SK-N-DZ (cell line): ENCODE measurements at places on chromosomes 7 and 10.

GRCh38 chr7:129616530-129616929, 5.0 kb downstream of the NRF1 start:
- no peak for DNase-seq

GRCh38 chr10:94103801-94104221, 110.1 kb downstream of the PLCE1 start:
- no peak for DNase-seq

DNA sequence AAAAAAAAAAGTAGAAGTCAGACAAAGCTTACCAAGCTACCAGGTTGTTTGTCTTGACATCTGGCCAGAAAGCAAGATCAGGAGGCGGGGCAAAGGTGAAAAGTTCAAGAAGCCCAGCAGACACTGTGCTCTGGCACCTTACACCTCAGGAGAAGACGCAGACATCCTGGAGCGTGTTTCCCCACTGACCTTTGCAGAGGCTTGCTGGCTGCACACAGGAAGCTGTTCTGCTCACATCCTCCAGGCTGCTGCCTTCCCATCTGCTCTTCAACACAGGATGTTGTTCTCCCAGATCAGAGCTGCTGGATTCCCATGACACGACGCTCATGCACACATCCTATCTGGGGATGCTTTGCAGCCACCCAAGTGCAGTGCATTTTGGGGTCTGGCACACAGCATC, 174.4 kb upstream of the KIAA1217 start:
- no peak for DNase-seq

GRCh38 chr7:117937049-117937752, 64.0 kb upstream of the CTTNBP2 start:
- no peak for DNase-seq

- DNase-seq, result no peak
These were observed 38.0 kb downstream of the ZCCHC24 start for GRCh38 chr10:79407423-79407796.

DNA sequence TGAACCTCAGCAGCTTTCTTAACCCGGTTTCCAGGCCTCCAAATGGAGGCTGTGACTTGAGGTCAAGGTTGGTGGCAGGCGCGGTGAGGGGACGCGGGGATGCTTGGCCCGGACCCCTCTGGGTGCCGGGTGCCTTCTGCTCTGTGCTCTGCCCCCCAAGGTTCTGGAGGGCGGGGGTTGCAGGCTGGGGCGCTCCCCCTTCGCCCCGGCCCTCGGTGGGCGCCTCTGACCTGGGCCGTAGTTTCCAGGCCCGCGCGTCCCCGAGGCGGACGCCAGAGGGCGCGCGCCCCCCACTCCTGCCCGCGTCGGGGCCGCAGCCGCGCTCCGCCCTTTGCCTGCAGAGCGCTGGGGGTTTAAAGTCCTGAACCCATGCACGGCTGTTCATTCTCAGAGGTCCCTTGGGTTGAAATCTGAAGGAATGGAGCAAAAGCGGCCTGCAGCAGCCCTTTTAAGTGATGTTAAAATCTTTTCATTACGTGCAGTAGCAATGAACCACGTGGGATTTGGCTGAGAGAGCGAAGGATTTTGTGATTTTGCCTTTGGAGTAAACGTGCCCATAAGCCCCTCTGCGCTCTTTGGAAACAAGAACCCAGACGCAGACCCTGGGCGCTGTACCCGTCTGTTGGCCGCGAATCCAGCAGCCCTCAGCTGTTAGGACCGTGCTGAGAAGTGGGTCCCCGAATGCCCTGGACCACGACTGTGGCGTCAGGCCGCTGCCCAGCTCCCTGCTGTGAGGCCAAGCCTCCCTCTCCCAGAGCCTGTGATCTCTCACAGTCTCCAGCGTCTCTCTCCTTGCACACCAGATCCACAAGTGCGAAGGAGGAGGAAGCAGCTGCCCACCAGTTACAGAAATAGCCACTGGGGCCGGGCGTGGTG, 135.0 kb downstream of the ACTR3B start:
- DNase-seq, result peak; percentile 38

DNA sequence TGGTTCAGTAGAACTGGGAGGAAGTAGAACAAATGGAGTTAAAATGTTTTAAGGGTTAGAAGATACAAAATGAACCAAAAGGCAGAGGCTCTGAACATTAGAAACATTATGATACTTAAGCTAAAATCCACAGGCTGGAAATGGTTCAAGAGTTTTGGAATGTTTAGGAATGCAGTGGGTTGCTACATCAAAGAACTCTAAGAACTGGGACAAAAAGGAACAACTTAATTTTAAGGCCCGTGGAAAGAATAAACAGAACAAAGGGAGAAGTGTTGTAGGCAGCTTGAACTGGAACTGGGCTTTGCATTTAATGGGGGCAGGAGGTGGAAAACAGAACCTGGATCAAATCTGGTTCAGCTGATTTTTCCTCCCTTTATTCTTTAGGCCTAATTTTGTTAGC, 3.5 kb upstream of the C7orf25 start:
- no peak for DNase-seq

DNA sequence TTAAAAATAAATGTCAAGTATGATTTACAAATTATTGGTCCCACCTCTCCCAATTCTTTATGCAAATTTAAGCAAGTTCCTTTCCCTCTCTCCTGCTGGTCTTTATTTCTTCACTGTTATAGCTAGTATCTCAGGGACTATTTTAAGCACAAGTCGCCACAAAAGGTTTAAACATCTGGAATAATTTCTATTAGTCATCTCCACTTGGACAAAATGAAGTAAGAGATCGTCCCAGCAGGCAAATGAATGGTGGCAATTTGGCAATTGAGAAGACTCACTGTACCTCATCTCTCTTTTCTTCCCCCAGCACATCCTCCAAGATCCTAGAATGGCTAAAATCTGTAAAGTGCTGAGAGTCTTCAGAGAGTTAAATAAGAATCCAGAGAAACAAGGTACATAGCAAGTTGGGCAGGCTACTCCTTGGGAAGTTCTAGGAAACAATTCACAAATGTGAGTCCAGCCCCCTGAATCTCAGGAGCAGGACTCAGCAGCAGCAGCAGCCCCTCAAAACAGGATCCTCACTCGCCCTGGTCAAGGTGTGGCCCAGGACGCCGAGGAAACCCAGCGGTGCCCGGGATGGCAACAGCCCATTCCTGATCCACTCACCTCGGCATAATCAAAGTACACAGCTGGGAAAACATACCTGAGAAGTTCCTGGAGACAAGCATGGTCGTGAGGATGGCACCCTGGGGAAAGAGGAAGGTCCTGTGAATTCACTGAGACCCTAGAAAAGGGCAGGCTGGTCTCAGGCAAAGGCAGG, 30.3 kb upstream of the NDST2 start:
- no peak for DNase-seq

DNA sequence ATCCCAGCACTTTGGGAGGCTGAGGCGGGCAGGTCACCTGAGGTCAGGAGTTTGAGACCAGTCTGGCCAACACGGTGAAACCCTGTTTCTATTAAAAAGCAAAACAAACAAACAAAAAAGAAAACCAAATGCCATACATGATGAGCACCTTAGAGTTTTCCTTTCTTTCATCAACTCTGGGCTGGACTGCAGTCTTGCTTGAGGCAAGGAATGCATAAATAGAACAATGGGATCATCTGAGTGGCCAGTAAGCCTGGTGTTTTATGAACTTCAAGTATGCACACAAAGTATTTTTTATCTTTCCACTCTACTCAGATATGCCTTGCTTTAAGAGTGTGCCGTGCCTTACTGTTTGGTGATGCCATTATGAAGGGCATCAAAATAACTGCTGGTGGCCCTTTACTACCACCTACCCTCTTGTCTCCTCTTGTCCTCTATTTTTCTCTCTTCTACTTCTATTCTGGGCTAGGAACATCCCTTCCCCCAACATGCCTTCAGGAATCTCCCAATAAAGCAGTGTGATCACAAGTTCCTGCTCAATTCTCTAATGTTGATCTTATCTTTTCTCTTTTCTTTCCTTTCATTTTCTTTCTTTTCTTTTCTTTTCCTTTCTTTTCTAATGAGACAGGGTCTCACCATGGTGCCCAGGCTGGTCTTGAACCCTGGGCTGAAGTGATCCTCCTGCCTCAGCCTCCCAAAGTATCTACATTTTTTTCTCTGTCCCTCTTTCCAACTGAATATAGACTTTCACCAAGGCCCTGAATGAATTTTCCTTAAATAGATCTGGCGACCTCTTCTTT, 10.2 kb downstream of the SCD start:
- no peak for DNase-seq

GRCh38 chr10:63504145-63504881, 16.9 kb upstream of the REEP3 start:
- DNase-seq, result no peak

GRCh38 chr10:33612551-33612950, 278.1 kb upstream of the NRP1 start:
- no peak for DNase-seq

- no peak for DNase-seq
These were observed 457.2 kb downstream of the ARL4A start for GRCh38 chr7:13144673-13145072.

GRCh38 chr10:29926693-29927048, 132.7 kb downstream of the JCAD start:
- DNase-seq, result no peak

DNA sequence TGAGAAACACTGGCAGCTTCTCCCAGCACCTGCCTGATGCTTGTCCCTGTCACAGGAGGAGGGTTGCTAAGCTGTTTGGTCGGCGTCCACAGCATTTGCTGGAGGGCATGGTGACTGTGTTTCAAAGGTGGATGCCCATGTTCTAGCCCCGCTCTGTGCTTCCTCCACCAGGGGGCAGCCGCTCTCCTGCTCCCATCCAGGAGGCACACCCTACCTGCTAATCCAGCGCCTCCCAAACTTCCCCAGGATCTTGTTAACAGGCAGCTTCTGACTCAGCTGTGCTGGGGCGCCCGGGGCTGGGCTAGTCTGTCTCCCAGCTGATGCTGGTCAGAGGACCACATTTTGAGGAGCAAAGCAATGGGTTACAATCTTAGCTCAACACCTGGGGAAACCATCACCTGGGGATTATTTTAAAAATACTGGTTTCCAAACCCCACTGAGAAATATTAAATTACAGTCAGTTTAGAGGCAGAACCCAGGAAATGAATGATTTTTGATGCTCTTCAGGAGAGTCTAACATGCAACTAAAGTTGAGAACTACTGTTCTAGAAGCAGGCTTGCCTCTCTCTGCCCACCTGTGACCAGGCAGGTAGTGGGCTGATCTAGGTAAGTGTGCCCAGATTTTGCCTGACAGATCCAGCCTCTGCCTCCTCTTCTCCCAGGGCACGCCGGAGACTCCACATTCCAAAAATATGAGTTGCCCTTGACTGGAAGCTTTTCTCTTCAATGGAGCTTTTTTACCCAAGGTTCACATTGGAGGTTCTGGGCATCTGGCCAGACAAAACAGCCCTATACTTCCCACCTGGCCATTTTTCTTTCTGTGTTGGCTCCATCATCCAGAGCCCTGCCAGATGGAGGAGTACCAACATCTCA, 92.7 kb upstream of the GPR26 start:
- peak; percentile 48 for DNase-seq

- no peak for DNase-seq
These were observed 553.4 kb upstream of the POM121L12 start for GRCh38 chr7:52482076-52482475.

- no peak for DNase-seq
These were observed 619.0 kb downstream of the ANKRD7 start for GRCh38 chr7:118843456-118843855.

DNA sequence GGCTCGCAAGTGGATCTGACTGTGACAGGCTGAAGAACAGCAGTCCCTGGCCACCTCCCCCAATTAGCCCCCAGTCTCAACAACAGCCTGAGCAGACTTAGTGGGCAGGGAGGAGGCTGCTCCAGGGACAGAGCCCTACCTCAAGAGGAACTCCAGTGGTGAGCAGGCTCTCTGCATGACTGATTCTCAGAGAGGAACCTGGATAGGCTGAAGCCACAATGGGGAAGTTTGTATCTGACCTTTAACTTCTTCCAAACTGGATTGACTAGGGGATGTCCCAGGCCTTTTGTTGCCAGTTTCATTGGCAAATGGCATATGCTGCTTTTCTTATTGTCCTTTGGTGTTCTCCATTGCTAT, 93.0 kb downstream of the ARHGAP22 start:
- peak; percentile 41 for DNase-seq

DNA sequence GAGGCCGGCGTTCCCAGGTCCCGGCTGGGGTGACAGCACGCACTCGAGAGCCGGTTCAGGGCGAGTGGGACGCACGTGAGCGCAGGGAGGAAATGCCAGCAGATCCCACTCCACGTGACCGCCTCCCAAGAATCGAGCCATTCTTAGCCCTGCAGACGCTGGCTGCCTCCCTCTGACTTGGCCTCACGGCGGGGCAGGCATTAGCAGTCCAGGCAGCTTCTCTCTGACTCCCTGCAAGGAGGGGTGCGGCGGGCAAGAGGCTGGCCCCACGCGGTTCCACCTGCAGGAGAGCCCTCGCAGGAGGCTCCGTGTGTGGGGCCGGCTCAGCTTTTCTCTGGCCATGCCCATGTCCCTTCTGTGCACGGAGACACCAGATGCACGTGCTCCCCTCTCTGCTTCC, 10.1 kb downstream of the GPR146 start:
- DNase-seq, result no peak

DNA sequence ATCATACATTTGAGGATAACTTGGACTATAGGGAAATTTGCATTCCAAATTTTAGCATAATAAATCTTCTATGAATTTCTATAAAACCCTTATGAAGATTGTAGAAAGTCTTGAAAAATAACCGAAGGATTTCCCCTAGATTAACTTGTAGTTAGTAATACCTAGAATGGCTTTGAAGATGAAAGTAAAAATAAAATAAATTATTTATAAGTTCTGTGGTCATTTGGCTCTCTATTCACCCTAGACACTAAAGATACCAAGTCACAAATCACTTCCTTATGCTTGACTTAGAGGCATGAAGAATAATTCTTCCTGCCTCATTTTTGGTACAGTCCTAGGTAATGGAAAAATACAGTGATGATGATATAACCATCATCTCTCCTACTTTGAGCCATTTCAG, 79.3 kb downstream of the CSTF2T start:
- no peak for DNase-seq

DNA sequence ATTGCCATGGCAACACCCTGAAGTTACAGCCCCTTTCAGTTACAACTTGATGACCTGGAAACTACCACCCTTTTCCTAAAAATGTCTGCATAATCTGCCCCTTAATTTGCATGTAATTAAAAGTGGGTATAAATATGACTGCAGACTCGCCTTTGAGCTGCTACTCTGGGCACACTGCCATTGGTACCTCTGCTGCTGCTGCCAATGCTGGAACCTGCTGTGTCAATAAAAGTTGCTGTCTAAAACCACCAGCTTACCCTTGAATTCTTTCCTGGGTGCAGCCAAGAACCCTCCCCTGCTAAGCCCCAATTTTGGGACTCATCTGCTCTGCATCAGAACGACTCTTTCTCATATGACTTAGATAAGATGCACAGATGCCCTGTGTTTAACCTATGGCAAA, 10.2 kb upstream of the FRA10AC1 start:
- no peak for DNase-seq
